ENCODE measurements at places on chromosomes 12 and 14. TPM values are rescaled to one million over a fixed set of nuclear protein-coding genes. Genes with fewer than 3 reads are reported as not detected.

GRCh38 chr12:1924996-1925683, 6.7 kb upstream of the CACNA2D4 start:
- no peak for DNase-seq

GRCh38 chr14:78848234-78848820, 678.2 kb downstream of the NRXN3 start:
- no peak for DNase-seq

DNA sequence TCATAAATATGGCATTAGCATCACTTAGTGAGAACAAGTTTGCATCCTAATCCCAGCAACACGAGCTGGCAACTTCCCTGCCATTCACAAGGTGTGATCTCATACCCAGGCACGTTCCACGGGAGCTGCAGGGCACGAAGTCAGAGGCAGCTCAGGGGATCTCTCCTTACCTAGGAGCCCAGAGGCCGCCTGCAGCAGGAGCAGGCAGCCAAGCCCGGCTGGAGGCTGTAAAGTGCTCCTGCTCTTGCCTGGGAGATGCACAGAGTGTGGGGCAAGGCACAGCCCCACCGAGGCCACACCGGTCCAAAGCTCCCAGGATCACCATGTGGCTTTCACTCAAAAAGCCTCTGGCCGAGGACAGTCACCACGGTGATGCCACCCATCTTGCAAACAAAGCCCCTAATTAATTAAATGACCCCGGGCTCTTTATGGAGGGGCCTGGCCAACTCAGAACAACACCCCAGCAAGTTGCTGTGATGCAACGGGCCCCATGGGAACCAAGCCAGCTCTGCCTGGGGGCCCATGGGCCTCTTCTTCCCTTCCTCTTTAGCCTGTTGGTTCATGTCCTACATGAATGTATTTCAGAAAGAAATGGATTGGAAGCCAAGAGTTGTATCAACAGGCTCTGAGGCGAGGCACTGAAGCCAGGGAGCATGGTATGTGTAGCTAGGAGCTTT, 26.5 kb downstream of the NUAK1 start:
- no peak for DNase-seq

DTX3 gene
- 16.6 TPM for total RNA-seq

GLI1 gene
- 7.2 TPM for total RNA-seq
